Mesangial cell (primary cell): ENCODE measurements at places on chromosomes 3 and 15. TPM values are rescaled to one million over a fixed set of nuclear protein-coding genes. Genes with fewer than 3 reads are reported as not detected.

Gene XXYLT1
- total RNA-seq, result 24.7 and 30.3 TPM in 2 replicates

Gene ACAN
- total RNA-seq, result 0.16 and 0.63 TPM in 2 replicates

Gene PCLAF
- 5.3 and 23.5 TPM in 2 replicates for total RNA-seq

Gene SERPINI2
- total RNA-seq, result not detected in 2 replicates

Gene ALDH1A2
- total RNA-seq, result 23.1 and 31.2 TPM in 2 replicates

Gene ABCF3
- total RNA-seq, result 40.4 and 79.1 TPM in 2 replicates

Gene FSIP1
- 0.16 and 0.25 TPM in 2 replicates for total RNA-seq

Gene ANKUB1
- total RNA-seq, result not detected in 2 replicates

Gene ZNF502
- total RNA-seq, result 1.5 and 1.9 TPM in 2 replicates

Gene DOCK3
- total RNA-seq, result 0.13 and 0.16 TPM in 2 replicates

Gene MRPS25
- 21.0 and 55.4 TPM in 2 replicates for total RNA-seq

Gene ST3GAL6
- total RNA-seq, result 3.6 and 4.1 TPM in 2 replicates

Gene P4HTM
- 16.3 and 82.8 TPM in 2 replicates for total RNA-seq

Gene ADAMTSL3
- 0.49 and 1.4 TPM in 2 replicates for total RNA-seq

Gene AMIGO3
- 0.16 and 1.4 TPM in 2 replicates for total RNA-seq

Gene THSD4
- 35.8 and 51.3 TPM in 2 replicates for total RNA-seq

Gene ANP32A
- 44.7 and 75.4 TPM in 2 replicates for total RNA-seq

Gene EPHA6
- 2.7 TPM in 1 of 2 replicates, not detected in the other for total RNA-seq

Gene OR5K2
- not detected in 2 replicates for total RNA-seq

Gene FBXW12
- 0.25 TPM in 1 of 2 replicates, not detected in the other for total RNA-seq

Gene TM4SF4
- total RNA-seq, result 0.65 and 3.5 TPM in 2 replicates

Gene HHLA2
- total RNA-seq, result not detected in 2 replicates

Gene ANKRD34C
- not detected in 2 replicates for total RNA-seq

Gene IL5RA
- total RNA-seq, result not detected in 2 replicates

Gene MYL3
- total RNA-seq, result 8.5 TPM in 1 of 2 replicates, not detected in the other

Gene BBS4
- 10.6 and 20.4 TPM in 2 replicates for total RNA-seq

Gene ALDH1A3
- 18.5 and 19.7 TPM in 2 replicates for total RNA-seq

Gene ST8SIA2
- 0.13 and 0.49 TPM in 2 replicates for total RNA-seq
